Stimulated activated CD8-positive, alpha-beta memory T cell treated with anti-CD3 and anti-CD28 coated beads, Interleukin-4, amount 100 ng/mL, for 24 hours (primary cell): ENCODE measurements at places on chromosomes 6 and 20.

GRCh38 chr6:73174646-73175045 is 50.6 kb downstream of the KHDC1L start:
- no peak for DNase-seq

GRCh38 chr6:1190366-1190765 is 121.5 kb upstream of the FOXQ1 start:
- no peak for DNase-seq

GRCh38 chr20:58990651-58991445 is 9.8 kb downstream of the NELFCD start:
- DNase-seq: no peak

DNA sequence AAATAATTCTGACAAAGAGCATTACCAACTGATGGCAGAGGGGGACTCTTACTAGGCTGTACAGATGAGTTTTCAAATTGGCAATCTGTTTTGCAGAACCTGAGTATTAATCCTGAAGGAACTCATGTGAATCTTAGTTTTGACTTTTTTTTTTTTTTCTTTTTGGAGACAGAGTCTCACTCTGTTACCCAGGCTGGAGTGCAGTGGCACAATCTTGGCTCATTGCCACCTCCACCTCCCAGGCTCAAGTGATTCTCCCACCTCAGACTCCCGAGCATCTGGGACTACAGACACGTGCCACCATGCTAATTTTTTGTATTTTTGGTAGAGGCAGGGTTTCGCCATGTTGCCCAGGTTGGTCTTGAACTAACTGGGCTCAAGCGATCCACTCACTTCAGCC is 49.3 kb downstream of the KCTD20 start:
- DNase-seq: no peak

DNA sequence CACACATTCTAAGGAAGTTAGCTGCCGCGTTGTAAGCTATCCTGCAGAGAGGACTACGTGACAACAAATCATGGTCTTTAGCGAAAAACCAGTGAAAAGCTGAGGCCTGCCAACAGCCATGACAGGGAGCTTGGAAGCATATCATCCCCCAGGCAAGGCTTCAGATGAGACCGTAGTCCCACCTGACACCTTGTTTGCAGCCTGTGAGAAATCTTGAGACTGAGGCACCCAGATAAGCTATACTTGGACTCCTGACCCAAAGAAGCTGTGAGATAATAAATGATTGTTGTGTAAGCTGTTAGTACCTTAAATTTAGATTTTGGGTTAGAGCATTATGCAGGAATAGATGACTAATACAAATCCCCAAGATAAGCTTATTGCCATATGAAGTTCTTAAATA is 45.4 kb upstream of the SENP6 start:
- DNase-seq: no peak

- no peak for DNase-seq
Measured at GRCh38 chr20:51978070-51978501, 175.8 kb upstream of the SALL4 start.

DNA sequence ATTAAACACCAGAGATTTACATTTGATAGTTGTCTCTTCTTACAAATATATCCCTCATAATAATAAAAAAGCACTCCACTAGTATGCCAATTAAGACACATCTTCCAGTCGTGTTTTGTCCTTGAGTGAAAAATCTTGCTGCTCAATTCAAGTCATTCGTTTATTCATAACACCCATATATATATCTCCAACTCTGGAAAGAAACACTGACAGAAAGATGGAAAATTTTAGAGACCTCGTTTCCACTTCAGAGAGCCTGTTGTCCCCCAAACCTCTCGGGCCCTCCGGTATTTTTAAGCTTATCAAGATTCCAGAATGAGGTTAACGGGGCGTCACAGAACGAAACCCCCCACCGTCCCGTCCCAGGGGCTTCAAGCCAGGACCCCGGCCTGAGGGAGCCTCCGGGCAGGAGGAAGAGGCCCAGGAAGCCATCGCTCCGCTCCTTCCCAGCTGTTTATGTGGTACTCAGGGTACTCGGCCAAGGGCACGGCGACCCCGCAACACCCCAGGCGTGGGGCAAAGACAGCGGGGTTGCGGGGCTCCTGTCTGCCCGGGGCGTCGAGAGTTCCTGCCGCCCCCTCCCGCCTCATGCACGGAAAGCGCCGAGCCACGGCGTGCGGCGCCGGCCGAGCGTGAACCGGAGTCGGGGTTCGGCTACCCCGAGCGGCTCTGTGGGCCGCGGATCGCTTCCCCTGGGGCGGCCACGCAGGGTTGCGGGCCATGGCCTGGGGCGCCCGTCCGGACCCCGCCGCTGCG is 623 bp upstream of the SNX9 start:
- no peak for DNase-seq

GRCh38 chr6:11353921-11354389 is 121.5 kb upstream of the NEDD9 start:
- peak; percentile 53 for DNase-seq

DNA sequence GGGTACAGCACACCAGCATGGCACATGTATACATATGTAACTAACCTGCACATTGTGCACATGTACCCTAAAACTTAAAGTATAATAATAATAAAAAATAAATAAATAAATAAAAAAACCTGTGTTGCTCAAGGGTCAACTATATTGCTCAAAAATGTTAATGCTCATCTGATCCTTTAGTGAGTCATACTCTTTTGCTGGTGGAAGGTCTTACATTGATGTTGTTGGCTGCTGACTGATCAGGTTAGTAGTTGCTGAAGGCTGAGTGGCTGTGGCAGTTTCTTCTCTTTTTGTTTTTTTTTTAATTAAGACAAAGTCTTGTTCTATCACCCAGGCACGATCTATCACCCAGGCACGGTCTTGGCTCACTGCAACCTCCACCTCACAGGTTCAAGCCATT is 29.6 kb upstream of the SMIM26 start:
- no peak for DNase-seq

DNA sequence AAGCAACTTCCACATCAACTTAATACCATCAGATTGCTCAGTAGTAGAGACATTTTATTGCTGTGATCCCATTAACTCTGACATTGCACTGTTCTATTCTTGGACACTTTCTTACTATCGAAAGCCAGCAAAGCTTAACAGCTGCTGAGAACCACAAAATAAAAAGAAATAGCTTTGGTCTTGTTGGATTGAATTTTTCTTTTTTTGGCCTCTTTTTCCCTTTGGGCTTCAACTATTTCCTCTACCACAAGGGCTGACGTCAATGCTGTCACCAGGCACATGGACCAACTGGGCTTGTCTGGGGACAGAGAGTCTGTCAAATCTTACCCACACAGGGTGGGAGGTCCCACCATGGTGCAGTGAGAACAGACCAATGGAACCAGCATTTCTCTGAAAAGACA is 63.4 kb upstream of the ENPP5 start:
- no peak for DNase-seq

- no peak for DNase-seq
Measured at GRCh38 chr6:45822873-45823272, 192.8 kb downstream of the CLIC5 start.

DNA sequence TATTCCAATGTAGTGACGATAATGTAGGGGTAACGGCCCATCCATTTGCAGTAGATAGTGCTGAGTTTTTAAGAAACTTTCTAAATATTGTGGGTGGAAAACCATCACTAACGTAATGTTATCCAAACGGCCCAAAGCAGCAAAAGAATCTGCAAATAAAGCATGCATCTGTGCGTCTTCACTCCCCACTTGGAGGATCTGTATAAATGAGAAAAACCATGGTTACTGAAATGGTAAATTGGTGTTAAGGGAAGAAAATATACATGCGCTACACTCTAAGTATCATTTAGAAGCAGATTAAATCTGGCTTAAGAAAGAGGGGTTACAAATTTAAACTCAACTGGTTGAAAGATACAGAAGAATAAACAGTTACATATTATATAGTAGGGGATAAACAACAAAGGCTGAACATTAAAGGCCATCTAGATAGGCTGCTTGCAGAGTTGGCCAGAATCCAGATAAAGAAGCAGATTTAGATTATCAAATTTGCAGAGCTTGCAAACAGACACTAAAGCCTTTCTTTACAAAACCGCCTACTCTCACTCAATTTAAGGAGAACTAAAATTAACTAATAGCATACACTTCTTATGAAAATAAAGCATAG is 93.3 kb downstream of the SESN1 start:
- no peak for DNase-seq

DNA sequence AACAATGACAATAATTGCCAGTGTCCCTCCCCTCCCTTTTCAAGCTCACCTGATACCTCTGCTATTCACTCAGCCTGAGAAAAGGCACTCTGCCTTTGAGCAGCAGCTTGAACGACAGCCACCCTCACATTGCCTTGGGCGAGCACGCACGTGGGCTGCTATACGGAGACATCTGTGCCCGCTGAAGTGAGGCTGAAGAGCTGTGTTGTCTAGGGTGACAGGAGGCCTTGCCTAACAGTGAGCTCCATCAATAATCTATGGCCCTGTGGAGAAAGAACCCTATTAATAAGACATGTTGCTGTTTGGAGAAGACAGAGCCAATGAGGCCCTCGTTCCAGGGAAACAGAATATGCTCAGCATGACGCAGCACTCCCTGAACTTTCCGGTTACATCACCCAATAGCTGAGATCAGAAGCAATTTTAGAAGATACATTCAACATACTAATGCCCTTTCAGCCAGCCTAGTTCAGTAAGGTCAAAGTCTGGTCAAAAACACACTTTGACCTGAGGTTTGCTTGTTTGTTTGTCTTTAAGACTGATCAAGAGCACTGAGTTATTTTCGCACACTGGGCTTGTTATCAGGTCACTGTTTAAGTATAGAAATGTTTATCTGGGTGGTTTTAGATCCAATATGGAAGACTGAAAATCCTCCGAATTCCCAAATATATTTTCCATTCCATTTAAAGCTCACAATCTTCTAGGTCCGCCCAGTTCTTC is 30.6 kb downstream of the RBM24 start:
- no peak for DNase-seq

GRCh38 chr6:42049948-42050296 is 402 bp upstream of the TAF8 start:
- DNase-seq: no peak

GRCh38 chr20:52179331-52180179 is 12.0 kb downstream of the ZFP64 start:
- DNase-seq: no peak

DNA sequence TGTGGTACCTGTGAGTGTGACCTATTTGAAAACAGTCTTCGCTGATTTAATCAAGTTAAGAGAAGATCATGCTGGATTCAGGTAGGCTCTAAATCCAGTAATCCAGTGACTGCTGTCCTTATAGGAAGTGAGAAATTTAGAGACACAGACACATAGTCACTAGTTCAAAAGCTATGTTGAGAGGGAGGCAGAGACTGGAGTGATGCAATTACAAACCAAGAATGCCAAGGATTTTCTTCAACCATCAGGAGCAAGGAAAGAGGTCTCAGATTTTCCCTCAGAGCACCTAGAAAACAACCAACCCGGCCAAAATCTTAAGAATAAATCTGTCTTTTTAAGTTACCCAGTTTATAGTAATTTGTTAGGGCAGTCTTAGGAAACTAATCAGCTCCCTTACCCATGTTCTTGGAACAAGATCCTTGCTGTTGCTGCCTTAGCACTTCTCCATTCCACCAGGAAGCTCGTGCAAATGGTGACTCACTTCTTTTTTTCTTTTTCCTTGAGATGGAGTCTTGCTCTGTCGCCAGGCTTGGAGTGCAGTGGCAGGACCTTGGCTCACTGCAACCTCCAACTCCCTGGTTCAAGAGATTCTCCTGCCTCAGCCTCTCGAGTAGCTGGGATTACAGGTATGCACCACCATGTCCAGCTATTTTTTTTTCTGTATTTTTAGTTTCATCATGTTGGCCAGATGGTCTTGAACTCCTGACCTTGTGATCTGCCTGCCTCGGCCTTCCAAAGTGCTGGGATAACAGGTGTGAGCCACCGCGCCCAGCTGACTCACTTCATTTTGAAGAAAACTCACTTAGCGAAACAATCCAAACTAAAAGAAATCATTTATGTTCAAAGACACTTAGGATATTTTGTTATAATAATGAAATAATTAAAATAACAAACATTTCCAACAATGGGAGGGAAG is 34.4 kb upstream of the ZNF184 start:
- DNase-seq: no peak

- no peak for DNase-seq
Measured at GRCh38 chr6:56507517-56507916, 135.2 kb downstream of the DST start.

GRCh38 chr6:25953733-25954132 is 8.9 kb upstream of the TRIM38 start:
- no peak for DNase-seq

- DNase-seq: no peak
Measured at GRCh38 chr6:149499066-149499465, 14.3 kb upstream of the ZC3H12D start.

DNA sequence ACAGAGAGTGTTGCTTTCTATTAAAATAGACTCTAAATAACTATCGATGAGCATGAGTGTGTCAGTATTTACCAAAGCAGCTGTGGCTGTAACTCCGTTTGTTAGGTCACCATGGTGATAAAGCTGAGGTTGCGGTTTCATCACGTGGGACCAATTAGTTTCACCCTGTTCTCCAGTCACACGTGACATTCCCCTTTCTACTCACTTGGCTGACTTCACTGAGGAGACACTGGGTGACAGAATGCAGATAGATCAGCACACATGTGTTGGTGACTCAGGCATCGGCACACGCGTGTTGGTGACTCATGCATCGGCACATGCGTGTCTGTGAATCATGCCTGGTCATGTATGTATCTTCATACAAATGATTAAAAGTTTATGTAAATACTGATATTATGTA is 285.4 kb downstream of the THBS2 start:
- no peak for DNase-seq

GRCh38 chr20:56423211-56423610 is 11.2 kb downstream of the CASS4 start:
- no peak for DNase-seq

GRCh38 chr20:23356203-23356602 is 5.6 kb downstream of the NXT1 start:
- DNase-seq: no peak

- DNase-seq: no peak
Measured at GRCh38 chr6:155116571-155116910, 121.4 kb downstream of the TIAM2 start.

- no peak for DNase-seq
Measured at GRCh38 chr20:10921491-10922010, 247.8 kb upstream of the JAG1 start.

DNA sequence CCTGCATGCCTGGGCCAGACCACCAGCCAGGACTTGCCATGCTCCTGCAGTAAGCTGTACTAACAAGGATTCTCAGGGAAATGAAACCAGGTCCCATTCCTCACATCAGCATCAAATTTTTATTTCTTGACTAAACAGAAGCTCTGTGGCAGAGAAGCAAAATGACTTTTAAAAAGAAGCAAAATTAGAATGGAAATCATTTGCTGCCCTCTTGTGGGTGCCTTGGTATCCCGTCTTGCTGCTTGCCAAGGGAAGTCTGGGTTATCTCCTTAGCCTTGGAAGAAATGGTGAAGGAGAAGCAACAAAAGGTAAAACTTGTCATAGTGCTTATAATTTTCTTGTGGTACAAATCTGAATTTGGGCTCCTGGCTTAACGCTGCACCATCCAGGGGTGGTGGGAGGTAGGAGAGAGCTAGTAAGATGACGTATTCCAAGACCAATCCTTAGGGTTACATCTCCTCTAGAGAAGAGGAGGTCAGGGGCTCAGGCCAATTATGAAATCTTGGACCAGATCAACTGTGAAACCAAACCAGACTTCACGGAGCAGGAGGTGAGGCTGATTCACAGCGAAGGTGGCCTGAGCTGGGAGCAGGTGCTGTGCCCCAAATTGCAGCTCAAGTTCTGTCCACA is 107.5 kb downstream of the FAXC start:
- DNase-seq: no peak
